Spleen (tissue), 13 donors: ENCODE measurements at places on chromosomes 6 and 20. TPM values are rescaled to one million over a fixed set of nuclear protein-coding genes. Genes with fewer than 3 reads are reported as not detected.

- no peak for DNase-seq
Measured at GRCh38 chr20:43843096-43843964, 71.3 kb upstream of the TOX2 start.

- DNase-seq: no peak
Measured at GRCh38 chr6:115668781-115669180, 391.9 kb downstream of the FRK start.

DNA sequence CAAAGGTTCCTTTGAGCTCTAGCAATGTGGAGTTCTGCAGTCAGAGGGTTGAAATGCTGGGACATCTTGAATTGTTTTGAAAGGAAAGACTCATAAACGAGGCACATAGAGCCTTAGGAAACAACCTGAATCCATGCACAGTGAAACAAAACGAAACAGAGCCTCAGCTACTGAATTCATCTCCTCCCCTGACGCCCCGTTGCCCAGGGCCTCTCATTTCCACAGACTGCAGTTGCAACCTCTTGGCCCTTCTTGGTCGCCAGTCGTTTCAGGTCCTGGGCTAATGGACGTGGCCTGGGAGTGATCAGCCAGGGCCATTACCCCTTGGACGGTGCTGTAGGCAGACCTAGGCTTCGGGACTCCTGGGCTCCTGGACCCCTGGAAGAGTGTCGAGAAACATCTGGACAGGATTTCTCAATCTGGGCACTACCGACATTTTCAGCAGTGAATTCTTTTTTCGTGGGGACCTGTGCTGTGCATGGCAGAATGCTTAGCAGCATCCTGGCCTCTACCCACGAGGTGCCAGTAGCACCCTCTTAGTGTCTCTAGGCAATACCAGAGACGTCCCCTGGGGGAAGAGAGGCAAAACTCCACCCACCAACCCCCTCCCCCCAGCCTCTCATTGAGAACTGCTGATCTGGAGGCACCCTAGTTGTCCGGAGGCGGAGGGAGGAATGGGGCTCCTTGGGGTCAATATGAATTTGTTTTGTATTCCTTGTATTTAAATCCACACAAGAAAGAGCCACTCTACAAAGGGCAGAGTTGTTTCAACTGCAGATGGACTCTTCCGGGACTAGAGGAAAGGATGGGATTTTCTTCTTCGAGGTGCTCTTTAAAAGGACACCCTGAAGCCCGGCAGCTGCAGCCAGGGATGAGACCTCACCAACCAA, 50.2 kb downstream of the TMEM242 start:
- peak; percentile 75 for DNase-seq

GRCh38 chr20:58233881-58234528, 5.6 kb upstream of the ANKRD60 start:
- DNase-seq: no peak

GRCh38 chr6:143468026-143468425, 17.4 kb downstream of the PEX3 start:
- DNase-seq: no peak

GRCh38 chr20:24705486-24705885, 236.1 kb downstream of the SYNDIG1 start:
- DNase-seq: no peak

- DNase-seq: no peak
Measured at GRCh38 chr6:165659945-165660856, 2.8 kb downstream of the PDE10A start.

DNA sequence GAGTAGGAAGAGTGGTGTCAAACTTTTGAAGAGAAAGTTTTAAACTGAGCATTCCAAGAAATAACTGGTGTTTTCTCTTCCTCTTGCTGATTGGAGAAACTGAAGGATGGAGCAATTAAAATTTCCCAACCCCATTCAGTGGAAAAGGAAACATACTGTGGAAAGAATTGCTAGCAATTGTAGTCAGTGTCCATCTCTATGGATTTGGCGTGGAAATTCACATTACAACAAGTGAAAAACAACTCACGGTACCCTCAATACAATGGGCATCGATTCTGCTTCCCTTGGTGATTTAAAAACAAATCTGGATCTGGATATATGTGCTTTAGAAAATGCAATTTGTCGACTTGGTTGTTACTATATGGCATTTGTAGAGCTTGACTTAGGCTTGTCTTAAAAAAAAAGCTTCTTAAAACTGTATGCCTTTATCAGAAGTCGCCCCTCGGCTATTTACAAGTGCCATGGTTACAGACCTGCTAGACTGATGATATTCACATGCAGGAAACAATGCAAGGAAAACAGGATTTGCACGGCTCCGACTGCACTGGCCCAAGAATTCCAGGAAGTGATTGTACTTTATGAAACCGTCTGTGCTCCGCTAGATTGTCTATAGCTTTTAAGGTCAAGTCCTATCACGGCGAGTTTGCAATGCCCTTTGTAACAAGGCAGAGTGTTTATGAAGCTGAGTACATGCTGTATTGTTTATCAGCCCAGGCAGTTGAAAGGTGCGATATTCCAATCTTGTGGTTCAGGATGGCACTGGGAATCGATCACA, 131.7 kb upstream of the PHACTR1 start:
- DNase-seq: no peak

- DNase-seq: no peak
Measured at GRCh38 chr6:15440040-15440439, 194.2 kb downstream of the JARID2 start.

DNA sequence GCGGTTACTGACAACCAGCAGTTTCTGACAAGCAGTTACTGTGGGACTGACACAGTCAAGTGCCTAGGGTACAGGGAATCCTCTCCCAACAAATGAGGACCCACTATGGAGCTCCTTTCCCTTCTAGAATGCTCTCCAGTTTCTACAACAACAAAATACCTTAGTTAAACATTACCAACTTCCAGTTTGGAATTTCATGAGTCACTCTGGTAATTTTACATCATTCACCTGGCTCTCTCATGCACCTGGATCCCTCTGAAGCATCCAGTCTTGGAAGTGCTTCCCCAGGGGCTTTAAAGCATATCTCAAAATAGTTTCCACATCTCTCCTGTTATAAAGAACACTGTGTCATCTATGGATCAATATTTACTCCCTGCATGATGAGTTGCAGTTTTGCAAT, 286.7 kb upstream of the SPTLC3 start:
- DNase-seq: no peak

DNA sequence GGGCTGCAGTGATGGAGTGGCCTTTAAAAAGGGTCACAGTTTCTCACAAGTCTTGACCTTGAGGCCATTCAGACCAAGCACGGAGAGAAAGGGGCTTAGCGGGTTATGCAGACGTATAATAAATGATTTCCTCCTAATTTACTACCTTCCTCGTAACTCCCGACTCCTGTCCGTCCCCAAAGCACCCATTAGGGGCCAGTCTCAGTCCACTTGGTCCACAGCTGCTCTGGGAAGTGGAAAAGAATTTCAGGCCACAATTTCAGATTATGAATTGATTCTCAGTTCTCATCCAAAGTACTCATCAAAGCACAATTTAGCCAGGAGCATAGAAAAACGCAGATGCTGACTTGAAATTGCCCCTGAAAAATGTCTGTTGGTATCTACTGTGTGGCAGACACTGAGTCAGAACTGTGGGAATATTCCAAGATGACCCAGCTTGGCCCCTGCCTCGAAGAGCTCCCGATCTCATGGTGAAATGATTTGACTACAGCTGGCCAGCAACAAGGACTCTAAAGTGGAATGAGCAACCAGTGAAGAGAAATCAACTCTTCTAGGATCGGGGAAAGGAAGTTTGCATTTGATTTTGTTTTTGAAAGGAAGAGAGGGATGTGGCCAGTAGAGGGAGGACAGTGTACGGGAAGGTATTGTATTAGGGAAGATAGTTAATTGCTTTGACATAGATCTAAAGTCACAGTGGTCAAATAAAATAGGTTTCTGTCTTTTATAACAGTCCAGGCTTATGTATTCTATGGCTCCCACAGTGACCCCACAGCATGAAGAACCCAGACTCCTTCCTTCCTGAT, 15.2 kb upstream of the STK35 start:
- DNase-seq: no peak

GRCh38 chr20:56350842-56351241, 7.9 kb upstream of the FAM210B start:
- DNase-seq: no peak

DNA sequence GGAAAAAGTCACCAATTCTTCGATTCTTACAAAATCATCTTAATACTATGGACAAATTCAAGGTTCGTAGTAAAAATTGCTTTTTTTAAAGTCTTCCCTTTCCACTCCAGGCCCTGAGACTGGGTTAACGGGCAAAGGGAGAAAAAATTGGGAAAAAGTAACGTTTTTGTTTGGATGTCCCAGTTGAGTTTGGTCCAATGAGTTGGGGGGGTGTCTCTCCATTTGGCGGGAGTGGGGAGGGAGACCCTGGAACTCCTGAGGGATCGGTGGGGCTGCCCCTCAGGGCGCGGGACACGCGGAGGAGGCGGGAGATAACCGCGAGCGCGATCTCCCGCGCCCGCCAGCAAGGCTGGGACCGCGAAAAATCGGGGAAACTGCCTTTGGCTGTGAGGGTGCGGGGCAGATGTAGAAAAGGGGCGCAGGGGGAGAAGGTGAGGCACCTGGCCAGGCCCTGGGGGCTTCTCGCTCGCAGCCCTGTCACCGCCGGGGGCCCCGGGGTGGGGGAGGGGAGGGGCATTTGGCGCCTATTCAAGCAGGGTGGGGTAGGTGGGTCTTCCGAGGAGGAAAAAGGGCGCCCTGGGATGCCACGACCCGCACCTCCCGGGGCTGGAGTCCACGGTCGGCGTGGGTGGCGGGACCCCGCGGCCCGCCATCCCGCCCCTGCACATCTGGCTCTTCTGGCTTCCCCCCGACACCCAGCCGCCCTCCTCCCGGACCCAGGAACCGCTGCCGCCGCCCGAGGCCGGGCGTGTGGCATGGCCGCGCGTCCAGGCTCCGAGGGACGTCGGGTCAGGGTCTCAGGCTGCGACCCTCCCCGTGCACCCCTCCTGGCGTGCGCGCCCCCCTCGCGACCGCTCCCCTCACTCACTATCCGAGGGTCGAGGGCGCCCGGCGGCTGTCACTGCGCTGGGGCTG, 595 bp downstream of the FBXO5 start:
- DNase-seq: peak; percentile 95

DNA sequence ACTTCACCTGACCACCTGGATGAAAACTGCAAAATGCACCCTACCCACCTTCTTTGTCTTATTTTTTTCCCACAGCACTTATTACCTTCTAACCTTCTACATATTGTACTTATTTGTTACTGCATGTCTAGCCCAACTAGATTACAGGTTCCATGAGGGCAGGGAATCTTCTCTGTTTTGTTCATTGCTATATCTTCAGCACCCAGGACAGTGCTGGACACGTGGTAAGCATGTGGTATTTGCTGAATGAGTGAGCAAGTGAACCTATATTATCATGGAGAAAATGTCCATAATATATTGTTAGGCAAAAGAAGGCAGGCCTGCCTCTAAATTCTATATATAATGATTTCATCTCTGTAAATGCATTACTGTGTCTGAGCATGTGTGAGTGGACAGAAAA, 107.0 kb downstream of the TRERF1 start:
- no peak for DNase-seq

GRCh38 chr6:132400555-132400882, 756 bp downstream of the MOXD1 start:
- DNase-seq: no peak

DNA sequence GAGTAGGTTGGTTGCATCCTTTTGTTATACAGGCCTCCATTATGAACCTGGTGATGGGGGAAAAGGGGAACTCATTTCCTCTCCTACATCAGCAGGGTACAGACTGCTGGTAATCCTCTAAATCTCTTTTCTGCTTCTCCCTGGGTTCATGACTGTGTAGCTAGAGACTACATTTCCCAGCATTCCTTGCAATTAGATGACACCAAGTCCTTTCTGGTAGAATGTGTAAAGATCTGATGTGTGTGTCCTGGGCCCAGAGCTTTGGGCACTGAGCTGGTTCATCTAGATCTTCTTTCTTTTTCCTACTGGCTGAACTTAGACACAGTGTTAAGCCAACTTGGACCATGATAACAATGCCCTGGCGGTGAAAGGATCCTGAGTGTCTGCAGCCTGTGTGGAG, 104.7 kb upstream of the IFNGR1 start:
- DNase-seq: no peak

GRCh38 chr20:59955131-59955796, 3.0 kb upstream of the CDH26 start:
- no peak for DNase-seq

DNA sequence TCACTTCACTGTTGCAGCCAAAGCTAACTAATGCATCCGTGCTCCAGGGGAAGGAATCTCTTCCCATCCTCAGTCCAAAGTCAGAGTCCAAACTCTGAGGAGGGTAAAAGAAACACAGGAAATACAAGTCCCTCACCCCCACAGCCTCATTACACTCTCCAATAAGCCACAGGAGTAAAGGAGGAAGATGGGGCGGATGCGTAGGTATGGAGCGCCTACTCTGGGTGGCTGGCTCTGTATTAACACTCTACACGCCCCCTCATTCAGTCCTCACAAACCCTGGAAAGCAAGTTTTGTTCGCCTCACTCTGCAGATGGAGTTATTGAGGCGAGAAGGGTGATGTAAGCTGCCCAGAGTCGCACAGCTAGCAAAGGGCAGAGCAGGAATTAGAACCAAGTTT, 242.9 kb downstream of the NRN1 start:
- DNase-seq: no peak

DNA sequence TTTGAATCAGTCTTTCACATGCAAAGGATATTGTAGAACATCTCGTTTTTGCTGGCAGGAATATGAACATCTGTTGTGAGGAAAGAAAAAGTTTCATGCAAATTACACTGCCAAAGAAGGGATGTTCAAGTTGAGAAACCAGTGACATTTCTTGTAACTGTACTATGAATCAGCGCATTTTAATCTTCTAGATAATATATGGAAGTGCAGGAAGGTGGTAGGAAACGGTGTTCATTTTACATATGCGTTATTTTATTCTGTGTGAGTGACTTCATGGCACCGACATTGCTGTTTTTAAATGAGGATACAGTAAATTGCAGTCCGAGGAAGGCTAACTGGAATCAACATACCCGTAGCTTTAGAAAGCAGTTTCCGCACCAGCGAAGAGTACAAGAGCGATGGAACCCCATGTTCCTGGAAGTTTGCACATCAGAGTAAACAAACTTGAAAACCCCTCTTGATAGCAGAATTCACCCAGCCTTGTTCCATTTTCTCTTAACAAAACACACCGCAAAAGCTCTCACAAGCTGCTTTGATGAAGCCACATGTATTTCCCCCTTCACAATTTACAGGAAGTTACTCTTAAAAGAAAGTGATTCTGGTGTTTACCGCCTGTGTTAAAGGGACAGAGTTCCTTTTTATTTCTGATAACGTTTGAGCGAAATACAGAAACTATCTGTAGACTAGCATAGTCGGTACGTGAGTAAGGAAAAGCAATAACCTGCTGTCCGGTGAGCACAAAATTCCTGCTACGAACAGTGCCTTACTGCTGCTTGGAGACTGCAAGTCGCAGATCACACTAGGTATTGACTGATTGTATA, 11.5 kb downstream of the PRDM1 start:
- DNase-seq: no peak

- no peak for DNase-seq
Measured at GRCh38 chr20:32205110-32205842, 2.3 kb downstream of the PLAGL2 start.

The NKX2-2 gene
- not detected for total RNA-seq

The TTLL9 gene
- total RNA-seq: 0.37 TPM

The MROH8 gene
- 3.0 TPM for total RNA-seq

The CBLN4 gene
- total RNA-seq: not detected

The SAMD3 gene
- total RNA-seq: 19.8 TPM

The BANF2 gene
- not detected for total RNA-seq

The SPATS1 gene
- not detected for total RNA-seq

The PACSIN1 gene
- 1.3 TPM for total RNA-seq

The GSS gene
- 25.8 TPM for total RNA-seq

The FNDC11 gene
- total RNA-seq: 0.33 TPM

The GDAP1L1 gene
- not detected for total RNA-seq

The B3GAT2 gene
- total RNA-seq: not detected
